AG10803 (cell line): ENCODE measurements at places on chromosomes 3 and 15.

DNA sequence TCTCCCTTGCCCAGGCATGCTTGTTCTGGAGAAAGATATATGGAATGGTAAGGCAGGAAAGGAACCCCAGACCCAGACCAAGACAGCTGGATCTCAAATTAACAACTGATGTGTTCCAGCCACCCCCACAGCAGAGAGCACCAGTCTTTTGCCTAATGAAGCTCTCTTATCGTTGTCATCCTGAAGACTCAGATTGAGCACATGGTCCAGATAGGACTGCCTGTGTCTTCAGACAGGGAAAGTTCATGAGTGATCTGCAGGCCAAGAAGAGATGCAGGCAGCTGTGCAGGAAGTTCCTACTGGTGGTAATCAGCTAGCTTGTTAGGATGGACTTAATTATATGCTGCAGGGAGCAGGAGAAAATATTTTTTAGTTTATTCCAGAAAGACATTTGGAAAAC is 53.3 kb downstream of the PPP2R3A start:
- peak; percentile 66 for DNase-seq

DNA sequence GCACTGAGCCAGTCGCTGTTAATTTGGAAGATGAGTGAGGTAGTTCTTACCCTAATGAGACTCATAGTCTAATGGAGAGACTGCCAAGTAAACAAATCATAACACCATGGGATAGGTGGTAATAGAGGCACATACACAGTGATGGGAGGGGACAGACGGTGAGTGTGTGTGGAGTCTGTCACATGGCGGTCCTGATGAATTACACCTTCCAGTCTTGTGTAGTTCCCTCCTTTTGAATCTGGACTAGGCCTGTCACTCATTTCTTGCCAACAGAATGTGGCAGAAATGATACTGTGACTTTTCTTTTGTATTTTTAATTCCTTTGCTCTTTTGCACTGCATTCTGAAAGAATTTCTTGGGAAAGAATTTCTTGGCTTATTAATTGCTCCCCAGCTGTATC is 78.1 kb downstream of the NR1D2 start:
- DNase-seq: no peak

DNA sequence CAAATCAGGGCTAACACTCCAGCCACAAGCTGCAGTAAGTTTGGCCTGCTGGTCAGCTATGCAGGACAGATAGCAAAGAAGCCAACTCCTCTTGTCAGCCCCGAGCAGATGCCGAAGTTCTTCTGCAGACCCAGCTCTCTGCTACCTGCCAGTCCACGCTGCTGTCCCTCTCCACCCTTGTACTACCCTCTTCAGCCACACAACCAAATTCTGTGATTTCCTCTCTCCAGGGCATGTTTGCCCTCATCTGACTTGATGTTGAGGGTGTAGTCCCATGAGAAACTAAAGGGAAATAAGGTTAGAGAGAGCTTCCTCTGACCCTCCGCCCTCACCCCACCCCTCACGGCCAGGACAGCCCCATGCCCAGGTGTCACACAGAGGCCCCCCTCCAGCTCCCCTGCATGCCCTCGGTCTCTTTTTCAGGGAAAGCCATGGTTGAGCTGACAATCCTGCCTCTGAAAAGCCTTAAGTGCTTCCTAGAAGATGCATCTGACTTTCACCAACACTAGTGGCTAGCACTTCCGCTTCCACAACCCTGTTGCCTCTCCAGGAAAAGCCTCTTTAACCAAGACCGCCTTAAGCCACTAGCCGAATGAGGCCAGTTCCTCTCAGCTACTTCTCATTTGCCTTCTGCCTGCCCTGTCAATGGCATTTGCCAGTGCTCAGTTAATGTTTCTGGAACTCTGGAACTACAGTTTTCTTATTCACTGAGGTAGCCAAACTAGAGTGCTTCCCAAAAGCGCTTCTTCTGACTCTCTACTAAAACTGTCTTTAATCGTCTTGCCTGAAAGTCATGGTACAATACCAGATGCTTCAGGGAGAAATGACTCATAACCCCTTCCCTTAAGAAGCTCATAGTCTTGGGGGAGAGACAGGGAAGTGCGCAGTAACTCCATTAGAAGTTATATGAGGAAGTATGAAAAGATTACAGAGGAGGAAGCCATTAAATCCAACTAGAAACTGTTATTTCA is 300.4 kb upstream of the STT3B start:
- DNase-seq: no peak

DNA sequence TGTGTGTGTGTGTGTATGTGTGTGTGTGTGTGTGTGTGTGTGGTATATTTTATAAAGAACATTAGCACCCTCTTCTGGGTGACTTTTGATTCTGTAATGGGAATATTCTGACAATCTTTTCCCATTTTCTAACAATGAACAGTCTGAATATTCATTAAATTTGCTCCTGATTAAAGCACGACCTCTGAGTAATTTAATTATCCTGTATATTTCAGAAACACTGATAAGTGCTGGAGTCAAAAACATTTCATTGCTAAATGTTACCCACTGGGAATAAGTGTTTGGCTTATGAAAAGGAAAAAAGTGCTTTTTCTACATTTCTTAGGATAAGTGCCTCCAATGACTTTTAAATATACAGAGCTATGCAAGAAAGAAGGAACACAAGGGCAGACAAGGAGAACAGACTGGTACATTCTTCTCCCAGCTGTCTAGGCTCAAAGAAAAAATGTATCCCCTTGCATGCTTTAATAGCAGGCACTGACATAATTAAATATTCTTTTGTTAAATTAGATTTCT is 32.3 kb upstream of the SYNPR start:
- DNase-seq: no peak

- DNase-seq: no peak
Measured at GRCh38 chr3:130601442-130601971, 84.5 kb downstream of the COL6A6 start.

GRCh38 chr15:58491499-58492202 is 59.9 kb downstream of the LIPC start:
- DNase-seq: no peak

DNA sequence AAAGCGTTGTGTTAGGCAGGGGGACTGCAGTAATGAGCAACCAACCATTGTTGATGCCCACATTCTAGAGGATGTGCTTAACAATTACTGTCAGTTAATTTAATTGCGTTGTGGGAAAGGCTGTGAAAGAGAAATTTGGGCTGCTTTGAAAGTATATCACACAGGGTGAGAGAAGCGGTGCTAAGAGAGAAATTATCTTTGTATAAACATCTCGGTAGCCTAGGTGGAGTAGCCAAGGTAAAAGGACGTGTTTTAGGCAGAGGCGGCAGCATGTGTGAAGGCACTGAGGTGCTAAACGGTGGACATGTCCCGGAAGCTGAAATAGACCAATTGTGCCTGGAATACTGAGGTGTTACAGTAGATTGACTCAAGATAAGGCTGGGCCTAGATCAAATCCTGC is 71.9 kb downstream of the UBE2E2 start:
- DNase-seq: no peak

DNA sequence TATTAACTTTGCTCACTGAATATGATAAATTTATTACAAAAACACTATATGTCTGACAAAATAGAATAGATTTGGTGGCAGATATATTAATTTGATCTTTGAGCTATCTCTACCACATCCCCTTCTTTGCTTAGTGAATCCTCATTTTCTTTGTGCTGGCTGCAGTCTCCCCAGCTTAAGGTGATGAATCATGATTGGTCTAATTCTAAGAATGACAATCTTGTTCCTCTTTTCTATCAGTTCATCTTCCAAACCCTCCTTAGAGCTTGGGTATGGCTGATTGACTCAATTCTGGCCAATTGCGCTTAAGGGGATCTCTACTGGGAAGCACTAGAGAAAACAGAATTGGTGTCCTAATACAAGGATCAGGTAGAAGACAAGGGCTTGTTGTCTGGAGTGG is 309.6 kb upstream of the GOLIM4 start:
- DNase-seq: no peak

DNA sequence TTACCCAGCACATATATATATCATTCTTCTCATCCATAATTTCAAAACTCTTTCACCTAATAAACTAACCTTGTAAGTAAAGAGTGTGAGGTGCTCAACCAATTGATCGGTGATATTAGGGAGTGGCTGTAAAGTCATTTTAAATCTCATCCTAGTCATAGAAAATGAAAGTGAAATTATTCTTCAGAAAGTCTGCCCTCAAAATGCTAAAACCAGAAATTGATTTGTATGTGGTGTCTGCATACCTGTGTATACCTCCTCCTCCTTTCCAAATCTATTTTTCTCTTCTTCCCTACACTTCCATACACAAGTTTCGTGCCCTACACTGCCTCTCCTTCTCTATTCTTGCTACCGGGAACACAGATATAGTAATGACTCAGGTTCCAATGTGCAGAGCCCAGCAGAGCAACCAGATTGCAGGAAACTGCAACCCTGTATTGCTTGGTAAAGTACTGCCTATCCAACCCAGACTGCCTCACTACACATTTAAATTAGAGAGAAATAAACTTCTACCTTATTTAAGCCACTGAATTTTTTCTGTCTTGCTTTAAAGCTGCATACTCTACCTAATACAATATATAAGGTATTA is 7.4 kb upstream of the TBC1D5 start:
- DNase-seq: no peak

DNA sequence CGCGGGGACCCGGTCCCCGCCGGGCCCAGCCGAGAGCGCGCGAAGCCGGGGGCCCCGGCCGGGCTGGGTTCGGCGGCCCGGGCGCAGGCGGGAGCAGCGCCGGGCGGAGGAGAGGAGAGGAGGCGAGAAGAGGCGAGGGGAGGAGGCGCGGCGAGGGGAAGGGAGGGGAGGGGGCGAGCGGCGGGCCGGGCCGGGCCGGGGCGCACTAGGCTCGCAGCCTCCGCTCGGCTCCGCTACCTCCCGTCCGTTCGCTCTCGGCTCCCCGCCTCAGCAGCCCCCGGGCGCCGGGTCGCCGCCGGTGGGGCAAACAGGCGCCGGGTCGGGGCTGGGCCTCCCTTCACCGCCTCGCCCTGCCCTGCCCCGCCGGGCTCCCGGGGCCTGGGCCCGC is 351 bp downstream of the INSYN1 start:
- no peak for DNase-seq

- peak; percentile 25 for DNase-seq
Measured at GRCh38 chr15:69666441-69666882, 213.8 kb downstream of the RPLP1 start.

DNA sequence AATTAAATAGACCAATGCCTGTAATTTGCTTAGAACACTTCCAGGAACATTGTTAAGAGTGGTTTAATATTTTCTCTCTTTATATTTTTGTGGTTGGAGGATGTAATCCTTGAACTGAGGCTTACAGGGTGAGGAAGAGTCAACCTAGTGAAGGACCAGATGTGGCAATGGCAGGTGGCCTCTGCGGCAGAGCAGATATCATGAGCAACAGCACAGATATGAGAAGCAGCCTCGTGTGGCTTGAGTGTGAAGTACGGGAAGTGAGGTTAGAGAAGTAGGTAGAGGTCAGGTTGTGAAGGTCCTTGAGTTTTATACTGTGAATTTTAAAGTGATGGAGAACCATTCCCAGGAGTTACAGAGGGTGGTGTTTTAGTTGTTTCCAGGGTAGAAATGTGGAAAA is 417.6 kb upstream of the SUCLG2 start:
- no peak for DNase-seq

DNA sequence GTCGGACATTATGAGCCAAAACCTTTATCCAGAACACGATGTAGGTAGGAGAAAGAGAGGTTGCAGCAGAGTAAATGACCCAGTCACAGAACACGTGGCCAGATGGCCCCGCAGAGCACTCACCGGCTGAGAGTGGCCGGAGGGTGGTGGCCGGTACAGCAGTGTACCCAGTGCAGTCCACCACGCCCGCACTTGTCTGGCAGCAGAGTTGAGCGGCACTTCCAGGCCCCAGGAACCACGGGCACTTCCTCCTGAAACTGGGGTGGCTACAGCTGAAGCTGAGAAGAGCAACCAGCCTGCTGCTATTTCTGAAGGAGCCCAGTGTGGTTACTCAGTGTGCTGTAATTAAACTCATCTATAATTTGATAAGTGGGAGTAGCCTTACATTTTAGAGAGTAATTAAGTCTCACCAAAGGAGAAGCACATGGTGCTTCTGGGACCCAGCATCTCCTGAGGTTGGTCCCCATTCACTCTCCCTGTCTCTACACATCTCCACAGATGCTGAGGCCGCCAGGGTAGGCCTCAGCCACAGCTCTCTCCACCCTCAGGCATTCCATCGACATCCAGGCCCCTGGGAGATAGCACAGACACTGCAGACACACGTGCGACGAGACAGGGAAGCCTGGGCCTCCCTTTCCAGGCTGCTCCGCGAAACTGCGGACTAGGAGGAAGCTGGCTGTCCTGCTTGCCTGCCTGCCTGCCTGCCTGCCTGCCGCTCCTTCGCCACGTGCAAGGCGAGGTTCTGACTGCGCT is 49.8 kb downstream of the BDH1 start:
- no peak for DNase-seq

- peak; percentile 6 for DNase-seq
Measured at GRCh38 chr15:33243393-33243792, 48.9 kb upstream of the FMN1 start.

GRCh38 chr3:134598763-134599545 is 51.9 kb downstream of the KY start:
- no peak for DNase-seq

- DNase-seq: no peak
Measured at GRCh38 chr15:62565634-62566026, 400.5 kb upstream of the C2CD4B start.

GRCh38 chr15:42148808-42149492 is 7.5 kb downstream of the PLA2G4F start:
- no peak for DNase-seq

DNA sequence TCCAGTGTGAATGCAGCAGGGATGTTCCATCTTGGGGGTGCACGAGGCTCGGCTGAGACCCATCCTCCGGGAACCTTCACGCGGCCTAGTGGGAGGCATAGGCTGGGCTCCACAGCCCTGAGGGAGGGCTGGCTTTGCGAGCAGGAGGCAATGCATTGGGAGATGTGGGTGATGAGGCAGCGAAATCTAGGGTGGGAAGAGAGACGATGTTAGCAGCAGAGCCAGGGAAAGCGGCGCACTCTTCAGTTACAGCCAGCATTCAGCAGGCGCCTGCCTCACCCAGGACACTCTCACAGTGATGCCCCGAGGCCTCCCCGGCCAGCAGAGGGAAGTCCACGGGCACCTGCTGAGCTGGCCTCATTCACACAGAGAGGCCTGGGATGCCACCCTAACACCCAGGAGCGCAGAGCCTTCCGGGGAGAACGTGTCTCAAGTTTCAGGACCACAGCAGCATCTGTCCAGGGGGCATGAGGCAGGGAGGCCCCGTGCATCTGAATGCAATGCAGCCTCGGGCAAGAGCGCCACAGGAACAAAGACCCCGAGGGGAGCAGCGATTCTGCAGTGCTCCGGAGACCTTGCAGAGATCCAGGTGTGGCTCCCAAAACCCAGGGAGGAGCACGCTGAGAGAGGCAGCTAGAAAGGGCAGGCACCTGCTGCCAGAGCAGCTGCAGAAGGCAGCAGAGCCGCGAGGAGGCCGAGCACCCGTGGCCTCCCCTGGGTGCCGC is 102.4 kb downstream of the NUP210 start:
- no peak for DNase-seq

- DNase-seq: no peak
Measured at GRCh38 chr3:101170806-101171558, 149.4 kb downstream of the IMPG2 start.

- no peak for DNase-seq
Measured at GRCh38 chr3:67875858-67876257, 221.4 kb upstream of the SUCLG2 start.
